Activated B cell treated with CpG ODN at 0.5 μM for 24 hours (primary cell): ENCODE measurements at places on chromosomes 7 and 10. TPM values are rescaled to one million over a fixed set of nuclear protein-coding genes. Genes with fewer than 3 reads are reported as not detected.

STK31 gene
- 0.76 and 1.0 TPM in 2 replicates for total RNA-seq

KLF14 gene
- 0.10 TPM in 1 of 2 replicates, not detected in the other for total RNA-seq

- no peaks in the 10 kb centered on the region for H3K4me1 ChIP-seq
- no peak overlapping the region for H3K4me3 ChIP-seq
- H3K27ac ChIP-seq: no peak overlapping the region
- peaks cover 27% of the 10 kb centered on the region for H3K27me3 ChIP-seq
- no peak for DNase-seq
Observed at GRCh38 chr10:634256-634655, 55.2 kb downstream of the DIP2C start.

- no peaks in the 10 kb centered on the region for H3K27me3 ChIP-seq
- no peak overlapping the region for H3K4me3 ChIP-seq
- H3K36me3 ChIP-seq: peaks cover 78% of the 10 kb centered on the region
- no peak for DNase-seq
Observed at GRCh38 chr7:38756521-38756920, 125.3 kb upstream of the AMPH start.

DNA sequence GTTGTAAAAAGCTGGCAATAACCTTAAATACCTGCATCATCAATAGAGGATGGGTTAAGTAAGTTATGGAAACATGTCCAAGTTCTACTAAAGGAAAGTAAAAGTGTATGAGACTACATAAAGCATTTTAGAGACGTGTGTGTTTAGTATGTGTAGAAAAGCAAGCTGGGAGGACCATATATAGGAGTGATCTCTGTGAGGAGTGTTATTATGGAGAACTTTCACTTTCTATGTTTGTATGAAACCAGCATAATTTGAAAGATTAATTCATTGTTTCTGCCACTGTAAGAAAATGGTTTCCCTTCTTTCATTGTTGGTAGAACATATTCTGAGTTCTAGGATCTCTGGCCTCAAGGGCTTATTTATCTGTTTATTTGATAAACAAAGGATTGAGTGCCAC is 19.2 kb upstream of the PDLIM1 start:
- peak overlapping the region; percentile 76 for H3K27ac ChIP-seq
- H3K36me3 ChIP-seq: no peaks in the 10 kb centered on the region
- no peaks in the 10 kb centered on the region for H3K27me3 ChIP-seq
- DNase-seq: no peak
- peaks cover 31% of the 10 kb centered on the region for H3K4me1 ChIP-seq

DNA sequence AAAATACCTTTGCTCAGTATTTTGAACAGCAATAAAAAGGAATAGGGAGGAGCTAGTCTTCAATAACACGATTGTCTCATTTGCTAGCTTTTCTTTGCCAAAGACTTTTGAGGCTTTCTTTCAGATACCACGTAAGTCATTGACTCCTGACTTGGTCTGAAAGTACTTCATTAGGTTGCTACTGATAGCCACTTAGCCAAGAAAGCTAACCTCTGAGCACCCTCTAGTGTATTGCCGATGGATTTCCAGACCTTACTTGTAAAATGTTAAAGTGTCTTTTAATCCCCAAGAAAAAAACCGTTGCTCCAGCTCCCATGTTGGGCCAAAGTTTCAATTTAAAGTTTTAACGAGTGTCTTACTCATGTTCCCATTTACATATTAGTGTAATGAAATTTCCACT is 63.4 kb upstream of the STRIP2 start:
- no peak overlapping the region for H3K27ac ChIP-seq
- no peaks in the 10 kb centered on the region for H3K36me3 ChIP-seq
- no peak for DNase-seq
- no peak overlapping the region for H3K4me3 ChIP-seq
- H3K27me3 ChIP-seq: no peaks in the 10 kb centered on the region
- peaks cover 27% of the 10 kb centered on the region for H3K4me1 ChIP-seq
